ENCODE measurements at places on chromosomes 6 and 20.

DNA sequence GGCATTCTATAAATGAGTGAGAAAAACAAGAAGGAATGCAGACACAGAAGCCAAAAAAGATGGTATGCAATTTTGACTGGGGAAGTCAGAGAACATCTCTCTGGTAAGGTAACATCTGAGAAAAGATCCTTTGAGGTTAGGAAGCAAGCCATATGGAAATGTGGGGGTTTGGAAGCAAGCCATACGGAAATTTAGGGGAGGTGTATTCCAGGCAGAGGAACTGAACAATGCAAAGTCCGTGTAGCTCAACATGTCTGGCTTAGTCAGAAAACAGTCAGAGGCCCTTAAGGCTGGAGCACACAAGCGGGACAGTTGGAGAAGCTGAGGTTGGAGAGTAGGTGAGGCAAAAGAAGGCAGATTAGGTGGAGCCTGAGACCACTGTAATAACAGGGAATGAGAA is 35.3 kb downstream of the RALGAPA2 start:
- DNase-seq: no peak

- DNase-seq: no peak
Measured at GRCh38 chr20:20695250-20695816, 17.1 kb downstream of the RALGAPA2 start.

DNA sequence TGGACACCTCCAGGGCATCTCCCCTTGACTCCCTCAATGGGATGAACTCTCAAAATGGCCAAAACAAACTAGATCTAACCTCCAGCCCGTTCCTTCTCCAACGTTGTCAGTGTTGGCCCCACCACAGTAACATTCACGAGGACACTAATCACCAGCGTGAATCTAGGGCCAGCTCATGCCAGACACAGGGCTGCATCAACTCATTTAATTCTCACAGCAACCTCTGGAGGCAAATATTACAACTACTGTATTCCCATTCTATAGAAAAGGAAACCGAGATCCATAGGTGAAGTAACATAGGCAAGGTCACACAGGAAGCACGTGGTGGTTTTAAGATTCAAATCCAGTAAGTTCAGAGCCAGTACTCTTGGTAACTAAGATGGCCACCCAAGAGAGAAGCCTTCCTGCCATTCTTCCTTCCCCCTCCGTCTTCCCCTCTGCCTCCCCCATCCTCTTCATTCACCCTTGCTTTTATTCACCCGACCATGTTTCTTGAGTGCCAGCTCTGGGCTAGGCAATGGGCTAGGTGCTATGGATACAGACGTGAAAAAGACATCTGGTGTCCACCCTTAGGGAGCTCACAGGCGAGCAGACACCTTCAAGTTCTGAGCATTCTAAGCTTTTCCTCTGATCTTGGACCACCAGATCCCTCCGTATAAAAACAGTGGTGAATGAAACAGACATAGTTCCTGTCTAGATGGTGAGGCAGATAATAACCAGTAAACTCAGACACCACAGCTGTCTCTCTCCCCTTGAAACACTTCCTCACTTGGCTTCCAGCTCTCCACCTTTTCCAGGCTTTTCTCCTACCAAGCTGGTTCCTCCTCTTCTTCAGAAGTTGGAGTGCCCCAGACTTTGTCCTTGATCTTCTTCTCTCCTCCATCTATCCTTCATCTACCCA is 9.6 kb downstream of the CCM2L start:
- no peak for DNase-seq

- no peak for DNase-seq
Measured at GRCh38 chr6:53347250-53347920, 1.4 kb downstream of the ELOVL5 start.

- DNase-seq: no peak
Measured at GRCh38 chr6:101762851-101763250, 369.3 kb downstream of the GRIK2 start.

DNA sequence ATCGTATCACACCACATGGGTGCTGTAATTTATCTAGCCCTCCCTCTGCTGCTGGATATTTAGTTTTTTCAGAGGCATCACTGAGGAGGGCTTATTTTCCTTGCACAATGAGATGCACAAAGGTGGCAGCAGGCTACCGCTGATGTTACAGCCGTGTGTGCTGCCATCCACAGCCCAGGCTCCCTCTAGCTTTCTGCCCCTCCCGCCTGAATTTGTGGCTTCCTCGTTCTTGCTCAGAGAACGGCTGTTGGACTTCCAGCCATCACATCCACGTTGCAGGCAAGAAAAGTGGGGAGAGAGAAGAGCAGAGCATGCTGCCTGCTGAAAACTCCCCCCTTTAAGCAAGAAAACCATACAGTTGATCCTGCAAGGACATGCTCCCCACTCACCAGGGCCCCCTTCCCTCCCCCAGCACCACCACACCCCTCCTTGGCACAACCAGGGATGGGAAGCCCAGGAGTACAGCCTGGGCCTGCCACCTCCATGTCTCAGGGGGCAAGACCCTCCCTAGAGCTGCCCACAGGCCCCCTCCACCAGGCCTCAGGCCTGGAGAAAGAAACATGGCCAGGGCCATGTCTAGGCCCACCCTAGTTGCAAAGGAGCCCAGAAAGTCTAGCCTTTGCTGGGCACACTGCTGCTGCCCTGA is 102.6 kb downstream of the MRPL14 start:
- no peak for DNase-seq
